ENCODE measurements at places on chromosomes 7 and 10.

DNA sequence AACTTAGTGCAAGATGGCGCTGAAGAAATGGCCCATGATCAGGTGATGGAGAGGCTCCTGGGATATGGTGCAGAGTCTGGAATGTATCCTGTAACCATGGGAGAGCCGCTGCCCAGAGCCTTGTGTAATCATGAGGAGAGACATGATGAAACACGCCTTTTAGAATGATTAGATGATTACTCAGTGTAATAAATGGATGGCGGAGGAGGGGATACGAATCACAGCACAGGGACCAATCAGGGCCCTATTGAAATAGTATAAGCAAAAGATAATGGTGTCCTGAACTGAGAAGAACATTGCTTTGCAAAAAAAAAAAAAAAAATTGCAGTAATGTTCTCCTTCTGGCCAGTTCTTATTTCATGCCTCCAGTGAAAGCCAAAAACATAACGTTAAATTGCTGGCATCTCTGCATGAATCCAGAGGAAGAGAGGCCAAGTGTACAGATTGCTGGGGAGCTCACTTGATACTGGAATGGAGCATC lies 668.5 kb upstream of the AUTS2 start:
- DNase-seq = no peak

GRCh38 chr10:89888321-89889070 lies 187.1 kb downstream of the KIF20B start:
- DNase-seq = no peak

GRCh38 chr7:156566812-156567549 lies 73.6 kb upstream of the RNF32 start:
- no peak for DNase-seq

DNA sequence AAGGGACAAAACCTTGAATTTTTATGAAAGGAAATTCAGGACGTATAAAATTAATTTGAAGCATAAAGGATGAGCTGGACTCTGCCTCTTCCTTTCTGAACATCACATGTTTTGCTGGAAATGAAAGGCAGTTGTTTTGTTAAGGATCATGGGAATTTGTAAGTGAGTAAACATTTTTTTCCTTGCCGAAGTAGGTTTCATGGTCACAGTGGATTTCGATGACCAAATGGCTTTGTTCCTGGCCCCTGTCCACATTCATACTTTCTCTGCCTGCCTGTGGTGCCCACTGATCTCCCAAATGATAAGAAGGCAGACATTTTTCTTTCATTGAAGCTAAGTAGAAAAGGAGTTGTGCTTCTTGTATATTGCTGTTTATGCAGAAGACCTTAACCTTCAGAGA lies 104.2 kb downstream of the ARID5B start:
- DNase-seq = no peak

DNA sequence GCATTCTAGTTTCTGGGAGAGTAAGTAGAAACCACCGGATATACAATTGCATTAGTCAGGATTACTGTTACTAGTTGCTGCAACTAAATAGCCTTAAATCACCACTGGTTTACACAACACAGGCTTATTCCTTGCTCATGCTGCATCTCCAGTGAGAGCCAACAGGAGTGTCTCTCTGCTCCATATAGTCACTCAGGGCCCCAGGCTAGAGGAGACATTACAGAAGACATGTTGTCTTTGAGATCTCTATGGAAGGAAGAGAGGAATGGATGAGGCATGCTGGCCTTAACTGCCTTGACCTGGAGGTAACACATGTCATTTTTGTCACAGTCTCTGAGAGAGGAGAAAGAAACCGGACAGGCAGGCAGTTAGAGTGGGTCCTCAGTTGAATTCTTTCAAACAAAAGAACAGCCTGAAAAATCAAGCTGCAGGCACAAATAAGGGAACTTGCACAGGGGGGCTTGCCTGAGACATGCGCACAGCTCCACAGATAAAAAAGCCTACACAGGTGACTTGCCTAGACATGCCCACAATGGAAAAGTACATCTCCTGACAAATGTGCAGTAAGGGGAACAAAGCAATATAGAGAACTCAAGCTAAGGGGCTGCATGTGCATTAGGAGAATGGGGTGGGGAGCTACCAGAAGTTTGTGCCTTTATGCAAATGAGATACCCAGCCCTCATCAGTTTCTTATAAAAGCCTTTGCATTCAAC lies 348.0 kb downstream of the TYW1 start:
- no peak for DNase-seq

DNA sequence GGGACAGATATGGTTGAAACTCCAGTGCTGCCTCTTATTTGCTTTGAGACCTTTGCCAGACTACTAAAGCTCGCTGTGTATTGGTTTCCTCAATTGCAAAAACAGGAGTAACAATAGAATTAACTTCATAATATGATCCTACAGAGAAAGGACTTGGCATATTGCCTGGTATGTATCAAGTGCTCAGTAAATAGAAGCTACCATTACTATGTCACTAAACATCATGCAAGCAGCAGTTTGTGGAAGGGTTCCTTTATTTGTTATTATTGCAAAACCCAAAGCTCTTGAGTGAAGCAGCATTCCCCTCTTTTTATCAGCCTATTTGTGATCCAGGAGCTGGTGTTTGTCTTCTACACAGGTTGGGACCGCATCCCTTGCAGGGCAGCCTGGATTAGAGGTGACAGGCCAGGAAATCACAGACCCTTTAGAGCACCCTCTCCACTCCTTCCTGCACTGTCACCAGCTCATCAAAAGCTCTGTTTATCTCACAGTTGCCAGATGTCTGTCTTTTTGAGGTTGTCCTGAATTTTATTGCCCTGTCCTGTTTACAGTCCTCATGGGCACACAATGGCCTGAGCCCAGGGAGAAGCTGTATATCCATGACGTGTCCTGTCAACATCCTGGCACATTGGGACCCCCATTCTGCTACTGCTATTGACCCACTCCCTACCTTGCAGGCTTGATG lies 121.5 kb downstream of the SNX10 start:
- DNase-seq = no peak

- no peak for DNase-seq
Measured at GRCh38 chr10:35216303-35216905, 89.8 kb downstream of the CREM start.

GRCh38 chr7:7966141-7966734 lies 2.4 kb upstream of the GLCCI1 start:
- no peak for DNase-seq

GRCh38 chr10:18219146-18219545 lies 78.9 kb downstream of the CACNB2 start:
- DNase-seq = no peak

DNA sequence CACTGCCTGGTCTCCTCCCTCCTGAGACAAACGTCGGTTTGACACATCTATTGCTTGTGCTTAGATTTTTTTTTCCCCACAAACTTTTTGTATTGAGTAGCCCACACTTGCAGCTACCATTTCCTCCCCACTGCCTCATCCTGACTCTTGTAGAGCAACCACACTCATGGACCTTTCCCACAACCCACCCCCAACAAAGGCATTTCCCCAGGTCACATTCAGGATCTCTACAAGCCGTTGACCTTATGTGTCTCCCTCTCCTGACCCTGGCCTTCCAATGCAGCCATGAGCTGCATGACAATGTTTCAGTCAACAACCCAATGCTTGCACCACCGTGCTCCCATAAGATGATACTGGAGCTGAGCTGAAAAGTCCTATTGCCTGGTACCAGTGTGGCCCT lies 91.9 kb upstream of the MKI67 start:
- DNase-seq = no peak

DNA sequence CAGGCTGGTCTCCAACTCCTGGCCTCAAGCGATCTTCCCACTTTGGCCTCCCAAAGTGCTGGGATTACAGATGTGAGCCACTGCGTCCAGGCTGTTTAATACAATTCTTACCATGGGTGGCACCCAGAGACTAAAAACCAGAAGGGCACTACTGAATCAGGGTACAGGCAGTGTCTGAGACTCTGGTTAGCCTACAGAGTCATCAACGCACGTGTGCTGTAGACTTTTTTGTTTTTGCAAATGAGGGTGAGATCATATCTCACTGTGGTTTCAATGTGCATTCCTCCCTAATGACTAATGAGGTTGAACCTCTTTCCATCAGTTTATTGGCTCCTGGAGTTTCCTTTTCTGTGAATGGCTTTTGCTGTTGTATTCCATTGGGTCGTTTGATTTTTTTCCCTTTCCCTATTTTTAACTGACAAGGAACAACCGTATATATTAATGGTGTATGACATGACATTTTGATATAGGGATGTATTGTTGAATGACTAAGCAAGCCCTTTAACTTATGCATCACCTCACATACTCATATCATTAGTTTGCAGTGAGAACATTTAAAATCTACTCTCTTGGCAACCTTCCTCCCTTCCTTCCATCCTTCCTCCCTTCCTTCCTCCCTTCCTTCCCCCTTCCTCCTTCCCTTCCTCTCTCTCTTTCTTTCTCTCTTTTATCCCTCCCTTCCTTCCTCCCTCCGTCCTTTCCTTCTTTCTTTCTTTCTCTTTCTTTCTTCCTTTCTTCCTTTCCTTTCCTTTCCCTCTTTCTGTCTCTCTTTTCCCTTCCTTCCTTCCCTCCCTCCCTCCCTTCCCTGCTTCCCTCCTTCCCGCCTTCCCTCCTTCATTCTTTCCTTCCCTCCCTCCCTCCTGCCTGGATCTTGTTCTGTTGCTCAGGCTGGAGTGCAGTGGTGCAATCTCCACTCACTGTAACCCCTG lies 9.3 kb upstream of the TMEM270 start:
- no peak for DNase-seq

- DNase-seq = no peak
Measured at GRCh38 chr7:101865031-101865430, 47.6 kb downstream of the CUX1 start.

GRCh38 chr7:67760971-67761370 lies 764.3 kb downstream of the TYW1 start:
- no peak for DNase-seq

- no peak for DNase-seq
Measured at GRCh38 chr10:50211670-50212069, 39.6 kb downstream of the ASAH2 start.

DNA sequence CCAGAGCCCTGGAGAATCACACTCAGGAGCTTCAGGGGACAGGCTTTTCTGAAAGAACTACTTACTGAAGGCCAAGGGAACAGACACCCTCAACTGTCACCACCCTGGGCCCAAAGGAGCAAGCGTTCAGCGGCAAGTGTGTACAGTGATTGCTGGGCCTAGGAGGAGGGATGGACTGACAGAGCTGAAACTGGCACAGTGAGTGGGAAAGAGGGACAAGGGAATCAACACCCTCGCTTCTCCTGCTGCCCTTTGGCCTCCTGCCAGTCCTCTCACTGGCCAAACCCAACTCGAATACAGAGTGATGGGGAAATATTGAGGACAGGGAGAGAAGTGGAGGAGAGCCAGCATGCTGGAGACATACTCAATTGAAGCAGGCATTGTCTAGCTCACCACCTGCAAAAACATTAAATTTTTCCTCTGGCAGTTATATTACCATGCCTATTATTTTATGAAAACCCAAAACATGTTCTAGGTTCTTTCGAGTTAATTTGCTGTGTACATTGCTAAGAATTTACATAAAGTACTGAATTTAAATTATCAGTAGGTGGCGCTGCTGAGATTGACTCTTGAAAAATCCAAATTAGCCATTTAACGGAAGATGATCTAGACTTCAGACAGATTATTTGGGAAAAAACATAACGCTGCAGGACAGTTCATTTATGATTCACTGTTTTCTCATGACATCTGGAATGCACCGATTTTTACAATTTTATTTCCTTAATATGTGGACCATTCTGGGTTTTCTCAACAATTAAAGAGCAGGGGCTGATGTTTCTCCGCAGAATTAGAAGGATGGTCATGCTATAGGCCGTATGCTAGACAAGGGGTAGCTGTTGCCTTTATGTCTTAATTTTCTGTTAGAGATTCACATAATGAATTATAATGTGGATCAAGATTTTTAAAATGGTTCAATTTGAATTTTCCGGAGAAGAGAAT lies 14.7 kb upstream of the TMEM236 start:
- no peak for DNase-seq

DNA sequence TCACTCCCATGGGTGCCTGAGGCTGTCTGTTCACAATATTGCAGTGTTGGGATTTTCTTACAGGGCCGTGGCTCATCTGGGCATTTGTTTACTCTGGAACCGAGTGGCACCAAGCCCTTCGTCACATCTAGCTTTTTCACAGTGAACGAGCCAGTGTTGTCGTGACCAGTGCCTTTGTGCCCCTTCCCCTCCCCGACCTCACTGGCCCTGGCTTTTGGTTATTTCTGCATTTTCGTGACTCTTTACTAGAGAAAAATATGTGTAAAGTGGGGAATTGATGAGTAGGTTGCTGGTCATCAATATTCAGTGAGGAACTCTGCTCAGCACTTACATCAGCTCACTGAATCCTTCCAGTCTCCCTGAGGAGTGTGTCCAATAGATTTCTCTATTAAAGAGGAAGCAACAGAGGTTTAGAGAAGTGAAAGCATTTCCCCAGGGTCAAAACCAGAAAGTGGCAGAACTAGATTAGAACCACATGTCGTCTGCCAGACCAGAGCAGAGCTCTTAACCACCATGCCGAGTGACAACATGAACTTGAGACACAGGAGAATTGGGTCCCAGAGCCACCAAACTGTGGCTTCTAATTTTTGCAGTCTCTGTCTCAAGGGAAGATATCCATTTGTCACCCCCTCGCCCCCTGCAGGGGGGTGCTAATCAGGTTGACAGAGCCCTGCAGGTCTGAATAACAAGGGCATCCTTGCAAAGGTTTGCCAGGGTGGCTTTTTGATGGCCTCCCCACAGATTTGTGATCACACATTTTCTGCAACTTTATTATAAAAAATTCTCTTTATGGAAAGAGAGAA lies 125.3 kb downstream of the CHN2 start:
- DNase-seq = no peak

GRCh38 chr10:45001381-45002148 lies 842 bp downstream of the ZNF22 start:
- peak; percentile 89 for DNase-seq

- DNase-seq = no peak
Measured at GRCh38 chr7:71424166-71425035, 292.5 kb downstream of the GALNT17 start.

DNA sequence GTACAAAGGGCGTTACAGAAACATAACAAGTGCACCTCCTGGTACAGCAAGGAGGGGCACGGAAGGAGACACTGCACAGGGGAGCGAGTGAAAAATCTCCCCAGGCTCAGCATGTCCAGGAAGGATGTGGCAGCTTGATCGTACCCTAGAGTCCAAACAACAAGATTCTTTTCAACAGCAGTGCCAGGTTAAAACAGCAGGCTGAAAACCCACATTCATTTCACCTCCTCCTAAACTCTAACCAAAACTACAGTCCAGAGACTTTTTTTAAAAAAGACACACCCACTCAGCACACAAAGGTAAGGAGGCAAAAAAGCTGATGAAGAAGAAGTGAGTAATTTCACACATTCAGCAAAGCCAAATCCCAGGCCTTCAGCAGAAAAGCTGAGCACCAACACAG lies 138.8 kb downstream of the SFMBT2 start:
- no peak for DNase-seq

DNA sequence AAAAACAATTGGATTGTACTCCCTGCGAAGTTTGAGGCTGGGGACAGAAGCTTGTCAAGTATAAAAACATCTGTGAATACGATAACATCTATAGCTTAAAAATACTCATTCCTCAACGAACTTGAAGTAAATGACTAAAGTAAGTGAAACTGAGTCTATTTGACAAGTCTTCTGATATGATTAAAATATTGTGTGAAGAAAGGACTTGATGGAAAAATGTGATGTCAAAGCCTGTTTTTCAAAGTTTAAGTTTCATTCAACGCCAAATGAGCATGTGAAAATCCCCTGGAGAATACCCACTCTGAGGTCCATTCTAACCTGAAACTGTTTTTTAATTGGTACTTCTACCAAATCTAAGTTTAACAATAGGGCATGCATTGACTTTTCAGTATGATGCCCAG lies 122.3 kb upstream of the MDFIC start:
- DNase-seq = no peak

- DNase-seq = no peak
Measured at GRCh38 chr10:12795315-12796110, 206.0 kb downstream of the CCDC3 start.

Measured in aorta (tissue), 5 donors.